Head of caudate nucleus (tissue), 42 donors: ENCODE measurements at places on chromosomes 5 and 9.

DNA sequence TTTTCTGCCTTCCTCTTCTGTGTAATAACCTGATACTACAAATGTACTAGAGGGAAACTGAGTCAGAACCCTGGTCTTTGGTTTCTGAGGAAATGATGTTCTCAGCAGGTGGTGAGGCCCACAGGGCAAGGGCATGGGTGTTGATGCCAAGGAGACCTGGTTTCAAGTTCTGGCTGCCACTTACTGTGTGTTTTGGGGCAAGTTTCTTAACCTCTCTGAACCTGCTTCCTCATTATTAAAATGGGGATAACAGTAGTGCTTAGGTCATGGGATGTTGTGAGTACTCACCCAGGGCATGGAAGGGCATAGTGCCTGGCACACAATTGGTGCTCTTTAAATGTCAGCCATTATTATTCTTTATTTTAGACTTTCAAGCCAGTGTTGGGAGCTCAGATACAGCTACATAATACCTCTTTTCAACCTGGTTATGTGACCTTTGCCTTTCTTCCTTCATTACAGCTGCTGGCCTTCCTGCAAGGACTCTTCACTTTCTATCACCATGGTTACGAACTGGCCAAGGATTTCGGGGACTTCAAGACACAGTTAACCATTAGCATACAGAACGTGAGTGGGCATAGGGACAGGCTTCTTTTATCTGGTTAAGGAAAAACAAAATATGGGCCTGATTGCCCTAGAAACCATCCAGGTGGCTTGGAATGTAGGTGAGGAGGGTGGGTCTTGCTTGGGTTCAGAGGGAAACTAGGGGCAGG lies 131.5 kb downstream of the ARHGAP26 start:
- no peak for DNase-seq

GRCh38 chr9:126874546-126875314 lies 14.3 kb downstream of the ZBTB34 start:
- DNase-seq, result no peak

DNA sequence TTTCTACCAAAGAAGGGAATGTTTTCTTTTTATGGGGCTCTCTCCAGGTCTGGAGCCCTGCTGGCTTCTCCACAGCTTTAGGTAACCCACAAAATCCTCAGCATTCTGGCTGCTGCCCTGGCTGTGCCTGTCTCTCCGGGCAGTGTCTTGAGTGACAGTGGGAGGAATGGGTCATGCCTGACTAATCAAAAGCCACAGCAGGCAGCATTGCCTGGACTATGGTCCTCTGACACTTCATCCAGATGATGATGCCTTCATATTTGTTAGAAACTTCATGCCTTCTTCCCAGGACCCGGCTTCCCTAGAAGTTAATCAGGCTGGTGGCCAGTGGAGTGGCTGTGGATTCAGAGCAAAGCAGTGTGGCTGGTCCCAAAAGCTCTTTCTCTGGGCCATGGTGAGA lies 32.2 kb upstream of the TGFBI start:
- DNase-seq, result no peak

DNA sequence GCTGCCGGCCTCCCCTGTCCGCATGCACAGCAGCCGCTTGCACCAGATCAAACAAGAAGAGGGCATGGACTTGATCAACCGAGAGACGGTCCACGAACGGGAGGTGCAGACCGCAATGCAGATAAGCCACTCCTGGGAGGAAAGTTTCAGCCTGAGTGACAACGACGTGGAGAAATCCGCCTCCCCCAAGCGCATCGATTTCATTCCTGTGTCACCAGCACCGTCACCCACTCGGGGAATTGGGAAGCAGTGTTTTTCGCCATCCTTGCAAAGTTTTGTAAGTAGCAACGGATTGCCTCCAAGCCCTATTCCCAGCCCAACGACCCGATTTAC lies 75.3 kb downstream of the PIP5K1B start:
- DNase-seq, result no peak

DNA sequence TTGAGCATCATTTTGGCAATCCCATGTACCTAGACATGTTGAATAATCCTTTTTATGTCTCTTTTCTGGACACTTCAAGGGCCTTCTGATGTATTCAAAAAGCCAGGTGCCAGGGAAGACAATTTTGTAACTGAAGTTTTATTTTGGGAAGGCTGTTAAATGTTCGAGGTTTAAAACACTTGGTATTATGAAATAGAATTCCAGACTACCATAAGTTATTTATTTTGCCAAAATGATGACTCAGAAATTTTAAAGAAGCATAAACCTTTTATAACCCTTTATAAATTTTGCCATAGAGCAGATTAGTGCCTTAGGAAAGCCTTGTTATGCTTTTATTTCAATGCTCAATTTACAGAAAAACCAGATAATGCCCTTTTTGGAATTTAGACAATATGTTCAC lies 30.3 kb upstream of the UHRF2 start:
- DNase-seq, result no peak

DNA sequence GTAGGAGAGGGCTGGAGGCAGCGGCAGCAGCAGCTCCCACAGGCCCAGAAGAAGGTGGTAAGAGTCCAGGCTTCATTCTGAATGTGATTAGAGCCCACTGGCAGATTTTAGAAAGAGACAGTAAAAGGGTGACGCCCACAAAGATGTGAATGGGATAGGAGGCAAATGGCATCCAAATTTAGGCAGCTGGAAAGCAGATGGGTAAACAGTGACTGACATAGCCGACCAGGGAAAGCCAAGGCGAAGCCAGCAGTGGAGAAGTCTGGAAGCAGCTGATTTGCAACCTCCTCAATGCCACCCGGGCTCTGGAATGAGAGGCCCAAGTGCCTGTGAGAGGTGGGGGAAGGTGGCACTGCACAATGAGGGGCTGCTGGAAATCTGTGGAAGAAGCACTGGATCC lies 103.3 kb downstream of the C5orf15 start:
- DNase-seq, result no peak

DNA sequence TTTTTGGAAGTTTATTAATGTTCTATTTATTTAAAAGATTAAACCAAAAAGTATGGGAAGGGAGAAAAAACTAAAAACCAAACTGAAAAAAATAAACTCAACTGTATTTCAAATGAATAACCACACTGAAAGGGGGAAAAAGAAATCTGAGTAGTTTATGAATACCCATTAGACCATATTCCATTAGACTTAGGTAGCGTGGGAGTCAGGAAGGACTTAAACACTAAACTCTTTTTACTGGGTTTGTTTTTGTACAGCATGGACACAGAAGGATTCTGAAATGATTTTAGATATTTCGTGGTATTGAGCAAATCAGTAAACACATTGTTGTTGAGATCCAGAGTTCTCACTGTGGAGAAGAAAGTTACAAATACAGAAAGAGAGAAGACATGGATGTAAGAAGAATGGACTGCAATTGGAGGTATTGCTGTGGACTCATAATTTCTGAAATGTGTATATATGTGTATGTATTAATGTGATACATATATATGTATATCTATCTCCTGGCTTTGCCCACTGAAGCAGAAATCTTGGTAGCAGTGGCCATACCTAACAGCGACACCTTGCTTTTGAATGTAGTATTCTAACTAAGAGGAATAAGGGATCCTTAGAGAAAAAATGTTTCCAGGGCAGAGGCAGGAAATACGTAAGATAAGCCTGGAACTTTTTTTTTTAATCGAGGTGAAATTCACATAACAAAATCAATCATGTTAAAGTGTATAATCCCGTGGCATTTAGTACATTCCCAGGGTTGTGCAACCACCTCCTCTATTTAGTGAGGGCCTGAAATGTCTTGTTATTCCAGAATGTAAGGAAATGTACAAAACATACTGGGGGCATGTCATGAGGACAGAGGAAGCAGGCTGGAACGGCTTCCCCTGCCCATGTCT lies 228.8 kb downstream of the SMARCA2 start:
- DNase-seq, result no peak

DNA sequence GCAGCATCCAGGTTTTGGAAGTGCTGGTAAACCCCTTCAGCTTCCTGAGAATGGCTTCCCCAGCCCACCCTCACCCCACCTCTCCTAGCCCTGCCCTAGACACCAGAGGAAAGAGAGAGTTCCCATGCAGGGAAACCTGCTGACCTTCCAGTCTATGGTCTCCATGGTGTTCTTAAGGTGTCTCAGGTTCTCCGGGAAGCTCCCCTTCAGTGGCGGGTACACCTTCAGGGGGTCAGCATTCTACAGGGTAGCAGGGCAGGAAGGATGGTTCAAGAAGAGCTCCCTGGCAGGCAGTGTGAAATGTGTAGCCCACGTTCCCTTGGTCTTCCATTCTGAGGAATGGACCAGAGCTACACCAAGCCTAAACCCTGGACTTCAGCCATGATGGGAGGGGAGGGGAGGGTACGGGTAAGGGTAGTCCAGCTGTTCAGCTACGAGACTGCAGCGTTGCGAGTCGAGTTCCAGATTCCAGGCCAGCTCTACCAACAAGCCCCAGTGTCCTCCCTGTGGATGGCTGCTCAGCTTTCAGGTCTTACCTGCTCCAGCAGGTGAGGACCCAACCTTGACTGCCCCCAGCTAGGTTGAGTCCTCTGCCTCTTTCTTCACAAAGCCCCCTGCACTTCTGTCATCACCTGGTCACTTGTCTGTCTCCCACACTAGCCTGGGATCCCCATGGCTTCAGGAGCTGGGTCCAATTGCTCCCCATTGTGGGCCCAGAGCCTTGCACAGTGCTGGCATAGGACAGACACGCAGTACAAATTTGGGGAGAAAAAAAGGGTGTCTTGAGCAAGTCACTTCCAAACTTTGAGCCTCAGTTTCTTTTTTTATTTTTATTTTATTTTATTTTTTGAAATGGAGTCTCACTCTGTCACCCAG lies 7.5 kb downstream of the CD74 start:
- DNase-seq, result no peak

DNA sequence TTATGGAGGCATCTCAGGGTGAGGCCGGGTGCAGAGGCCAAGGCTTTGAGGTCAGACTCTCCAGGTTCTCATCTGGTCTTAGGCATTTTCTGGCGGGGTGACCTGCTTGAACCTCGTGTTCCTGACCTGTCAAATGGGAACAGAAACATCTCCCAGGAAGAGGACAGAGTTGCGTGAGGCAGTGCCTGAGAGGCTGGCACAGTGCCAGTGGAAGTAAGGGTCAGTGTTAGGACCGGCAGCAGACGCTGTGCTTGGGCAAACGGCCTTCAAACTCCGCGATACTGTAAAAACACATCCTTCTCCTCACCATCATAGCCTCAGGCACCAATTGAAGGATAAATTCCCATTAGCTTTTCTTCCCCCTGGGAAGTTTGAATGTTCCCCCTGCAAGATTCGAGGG lies 55.6 kb upstream of the FCN2 start:
- DNase-seq, result no peak

DNA sequence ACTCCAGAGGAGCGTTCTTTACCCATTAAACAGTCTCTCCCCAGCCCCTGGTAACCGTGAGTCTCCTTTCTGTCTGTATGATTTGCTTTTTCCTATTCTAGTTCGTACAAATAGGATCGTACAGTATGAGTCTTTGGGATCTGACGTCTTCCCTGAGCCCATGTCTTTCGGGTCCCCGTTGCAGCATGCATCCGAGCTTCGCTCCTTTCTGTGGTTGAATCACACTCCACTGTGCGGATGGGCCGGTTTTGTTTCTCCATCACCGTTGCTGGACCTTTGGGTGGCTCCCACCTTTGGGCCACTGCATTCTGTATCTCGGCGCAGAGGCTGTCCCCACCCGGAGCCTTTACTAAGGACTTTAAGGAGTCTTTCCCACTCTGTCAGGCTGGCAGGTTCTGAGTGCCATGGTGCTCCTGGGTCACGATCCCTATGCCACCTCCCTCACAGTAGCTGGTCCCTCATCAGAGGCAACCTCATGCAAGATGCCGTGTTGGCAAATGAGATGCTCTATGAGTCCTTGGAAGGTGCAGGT lies 145.7 kb upstream of the COL5A1 start:
- no peak for DNase-seq

- no peak for DNase-seq
Measured at GRCh38 chr5:172455511-172456061, 1.3 kb upstream of the SH3PXD2B start.
